ENCODE measurements at places on chromosomes 2 and 18.
A peak's percentile ranks its signal among the peaks of the same experiment; 100 is the strongest.

DNA sequence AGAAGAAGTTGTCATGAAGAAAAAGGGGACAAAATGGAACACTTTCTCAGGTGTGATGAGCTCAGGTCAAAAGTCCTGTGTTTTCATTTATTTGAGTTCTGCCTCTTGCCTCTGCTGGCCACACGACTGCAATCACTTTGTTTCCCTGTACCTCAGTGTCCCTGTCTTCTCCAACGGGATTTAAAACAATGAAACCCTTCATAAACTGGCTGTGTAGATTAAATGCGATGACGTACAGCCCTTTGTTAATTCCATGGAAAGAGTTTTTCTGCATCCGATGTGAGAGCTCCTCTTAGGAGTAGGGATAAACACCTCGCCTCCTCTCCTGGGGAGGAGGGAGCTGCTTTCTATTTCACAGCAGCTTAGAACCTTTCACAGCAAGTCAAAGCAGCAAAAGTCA is 51.5 kb upstream of the CNGA3 start:
- DNase-seq = no peak

DNA sequence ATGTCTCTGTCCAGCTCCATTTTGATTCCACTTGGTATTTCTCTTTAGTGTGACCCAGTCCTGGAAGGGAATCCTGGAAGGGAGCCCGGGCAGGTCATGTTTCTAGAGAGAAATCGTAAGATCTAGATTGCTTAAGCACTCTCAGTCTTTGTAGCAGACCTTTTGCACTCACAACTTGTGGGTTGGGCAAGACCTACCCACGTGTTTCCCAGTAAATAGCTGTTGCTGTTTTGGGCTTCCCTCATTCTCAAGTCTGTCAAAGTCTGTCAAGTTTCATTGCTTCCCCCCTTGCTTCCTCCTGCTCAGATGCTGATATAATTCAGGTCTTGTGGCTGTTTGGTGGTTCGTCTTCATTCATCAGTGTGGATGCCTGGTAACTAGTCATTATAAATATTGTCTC is 17.4 kb upstream of the NEMP2 start:
- DNase-seq = no peak

DNA sequence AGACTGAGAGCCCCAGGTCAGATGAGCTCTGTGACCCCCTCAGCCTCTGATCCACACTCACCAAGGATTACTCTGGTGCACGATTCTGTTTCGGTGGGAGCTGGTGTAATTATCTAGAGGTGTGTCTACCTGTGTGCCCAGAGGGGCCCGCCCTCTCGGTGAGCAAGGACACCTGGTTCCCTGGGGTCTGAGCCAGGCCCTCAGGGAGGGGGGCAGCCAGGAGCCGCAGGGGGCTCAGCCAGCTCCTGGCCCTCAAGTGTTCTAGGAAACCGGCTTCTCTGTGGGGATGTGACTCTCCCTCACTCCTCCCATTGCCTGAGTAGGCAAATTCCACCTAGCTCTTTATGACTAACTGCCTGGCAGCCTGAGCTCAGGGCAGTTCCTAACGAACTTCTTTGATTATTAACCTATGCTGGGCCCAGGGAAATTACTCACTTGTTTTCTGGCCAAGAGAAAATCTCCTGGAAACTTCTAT is 17.4 kb downstream of the AGAP1 start:
- no peak for DNase-seq

- no peak for DNase-seq
Measured at GRCh38 chr2:102773149-102773705, 11.4 kb downstream of the TMEM182 start.

DNA sequence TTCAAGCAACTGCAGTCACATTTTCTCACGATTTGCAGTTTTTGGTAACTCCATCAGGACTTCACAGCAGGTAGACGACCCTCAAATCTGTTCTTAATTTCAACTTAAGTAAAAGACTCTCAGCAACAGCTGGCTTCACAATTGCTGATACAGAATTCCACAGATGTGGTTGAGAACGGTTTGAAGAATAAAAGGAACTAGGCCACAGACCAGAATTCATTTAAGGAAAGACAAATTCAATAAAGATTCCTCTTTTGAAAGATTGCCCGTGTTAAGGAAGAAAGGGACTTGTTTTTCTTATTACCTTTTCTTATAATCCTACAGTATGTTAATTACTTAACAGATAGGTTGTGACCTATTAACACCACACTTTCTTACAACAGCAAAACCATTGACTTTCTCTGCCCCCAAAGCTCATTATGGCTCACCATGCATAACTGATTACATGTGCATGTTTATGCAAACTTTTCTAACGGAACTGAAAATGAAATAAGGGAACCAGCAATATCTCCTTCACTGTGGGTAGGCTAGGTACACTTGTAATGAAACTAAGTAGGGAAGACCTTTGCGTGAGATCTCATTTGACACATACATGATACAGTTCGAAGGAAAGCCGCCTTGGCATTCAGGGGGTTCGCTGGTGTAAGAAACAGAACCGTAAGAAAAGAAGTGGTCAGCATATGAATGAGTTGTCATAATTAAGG is 4.7 kb upstream of the ZNF516 start:
- DNase-seq = no peak

DNA sequence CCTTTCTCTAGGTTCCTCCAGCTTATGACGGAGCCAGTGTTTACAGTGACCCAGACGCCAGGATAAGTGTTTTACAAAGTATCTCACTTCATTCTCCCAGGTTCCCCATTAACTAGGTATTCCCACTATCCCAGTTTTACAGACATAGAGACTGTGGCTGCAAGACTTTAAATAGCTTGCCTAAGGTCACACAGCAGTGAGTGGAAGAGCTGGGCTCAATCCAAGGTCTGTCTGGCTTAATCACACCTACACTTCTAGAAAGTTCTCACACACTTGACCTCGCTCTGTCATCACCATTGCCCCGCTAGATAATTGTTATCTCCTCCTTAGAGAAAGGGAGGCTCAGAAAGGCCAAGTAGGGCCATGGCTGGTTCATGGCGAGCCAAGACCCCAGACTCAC is 110.2 kb downstream of the ANTXR1 start:
- DNase-seq = no peak

- DNase-seq = peak; percentile 61
Measured at GRCh38 chr18:44742718-44743311, 62.1 kb downstream of the SETBP1 start.

GRCh38 chr2:138365581-138365980 is 136.0 kb upstream of the SPOPL start:
- no peak for DNase-seq

- no peak for DNase-seq
Measured at GRCh38 chr2:71150082-71150816, 19.8 kb downstream of the MPHOSPH10 start.

GRCh38 chr2:24491542-24492420 is 727 bp downstream of the NCOA1 start:
- no peak for DNase-seq

DNA sequence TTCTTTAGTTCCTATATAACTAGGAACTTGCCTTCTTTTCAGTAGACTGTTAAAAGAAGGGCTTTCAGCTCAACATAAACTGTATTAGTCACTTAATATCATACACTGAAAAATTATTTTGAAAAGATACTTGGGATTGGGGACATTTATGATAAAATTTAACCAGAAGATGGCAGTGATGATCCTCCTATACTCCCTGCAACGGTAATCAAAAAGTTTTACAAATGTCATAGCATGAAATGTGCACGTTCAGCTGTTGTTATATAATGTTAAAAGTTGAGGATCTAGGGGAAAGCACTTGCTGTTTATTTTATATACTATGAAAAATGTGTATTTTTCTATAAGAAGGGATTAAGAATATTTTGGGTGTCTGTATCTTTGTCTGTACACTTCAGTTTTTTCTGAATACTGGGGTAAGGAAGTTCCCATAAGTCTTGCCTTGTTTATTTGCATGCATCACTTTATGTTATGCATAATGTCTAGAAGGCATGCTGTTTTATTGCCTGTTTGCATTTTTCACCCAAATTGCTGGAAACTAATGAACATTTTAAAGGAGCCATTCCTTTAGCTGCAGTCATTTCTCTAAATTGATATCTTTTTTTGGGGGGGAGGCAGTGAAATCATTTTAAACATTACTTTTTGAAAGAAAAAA is 19.0 kb downstream of the DYNC1I2 start:
- no peak for DNase-seq

GRCh38 chr2:61662990-61663389 is 124.8 kb upstream of the XPO1 start:
- DNase-seq = no peak

DNA sequence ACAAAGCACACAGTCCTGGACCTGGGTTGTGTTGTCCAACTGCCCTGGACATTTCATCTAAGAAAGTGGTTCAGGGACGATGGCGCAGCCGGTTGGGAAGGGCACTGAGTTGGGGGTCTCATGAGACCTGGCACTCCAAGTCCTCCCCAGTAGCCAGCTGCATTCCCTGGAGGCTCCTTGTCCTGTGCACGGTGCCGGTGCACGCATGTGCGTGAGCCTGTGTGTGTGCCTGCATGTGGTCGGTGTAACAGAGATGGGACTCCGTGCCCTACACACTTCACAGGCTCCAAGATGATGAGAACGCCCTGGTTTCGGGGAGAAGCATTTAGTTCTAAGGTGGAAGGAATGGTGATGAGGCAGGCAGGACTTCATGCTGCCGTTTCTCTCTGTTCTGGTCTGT is 124.9 kb upstream of the PXDN start:
- no peak for DNase-seq

DNA sequence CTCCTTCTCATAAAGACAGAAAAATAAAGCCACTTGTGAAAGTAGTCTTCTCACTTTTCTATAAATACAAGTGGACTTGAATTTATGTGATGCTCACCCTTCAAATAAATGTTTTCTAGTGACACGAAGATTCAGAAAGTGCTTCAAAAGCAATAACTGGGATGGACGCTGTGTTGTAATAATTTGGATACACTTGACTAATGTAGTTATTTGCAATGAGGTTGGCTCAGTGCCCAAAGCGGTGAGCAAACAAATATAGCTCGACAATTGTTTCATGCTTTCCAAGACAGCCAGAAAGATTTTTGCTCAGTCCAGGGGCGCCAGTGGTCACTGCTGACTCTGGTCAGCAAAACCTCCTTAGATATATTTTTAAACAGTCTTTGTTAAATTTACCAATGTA is 278.6 kb upstream of the KLHL14 start:
- DNase-seq = no peak

DNA sequence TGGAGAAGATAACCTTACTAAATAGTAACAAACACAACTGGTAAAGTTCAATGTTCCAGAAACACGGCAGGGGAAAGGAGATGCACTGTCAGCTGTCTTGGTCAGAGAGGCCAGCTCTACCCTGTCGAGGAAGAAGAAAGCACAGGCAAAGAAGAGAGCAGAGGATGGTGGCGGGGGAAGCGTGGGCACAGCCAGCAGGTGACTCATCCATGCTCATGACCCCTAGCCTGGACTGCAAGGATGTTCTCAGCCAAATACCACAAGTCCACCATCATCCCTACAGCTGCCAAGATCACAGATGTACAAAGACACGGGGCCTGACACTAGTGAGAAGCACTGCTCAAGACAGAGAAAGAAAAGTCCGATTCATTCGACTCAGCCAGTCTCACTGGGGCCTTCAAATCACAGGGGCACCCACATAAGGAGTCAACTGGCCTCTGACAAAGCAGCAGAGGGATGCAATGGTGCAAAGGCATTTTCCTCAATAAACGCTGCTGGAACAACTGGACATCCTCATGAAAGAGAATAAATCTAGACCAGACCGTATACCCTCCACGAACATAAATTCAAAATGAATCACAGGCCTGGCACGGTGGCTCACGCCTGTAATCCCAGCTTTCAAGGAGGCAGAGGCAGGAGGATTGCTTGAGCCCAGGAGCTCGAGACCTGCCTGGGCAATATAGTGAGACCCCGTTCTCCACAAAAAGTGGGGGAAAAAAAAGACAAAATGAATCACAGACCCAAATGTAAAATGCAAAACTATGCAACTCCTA is 5.6 kb downstream of the DTYMK start:
- peak; percentile 73 for DNase-seq

DNA sequence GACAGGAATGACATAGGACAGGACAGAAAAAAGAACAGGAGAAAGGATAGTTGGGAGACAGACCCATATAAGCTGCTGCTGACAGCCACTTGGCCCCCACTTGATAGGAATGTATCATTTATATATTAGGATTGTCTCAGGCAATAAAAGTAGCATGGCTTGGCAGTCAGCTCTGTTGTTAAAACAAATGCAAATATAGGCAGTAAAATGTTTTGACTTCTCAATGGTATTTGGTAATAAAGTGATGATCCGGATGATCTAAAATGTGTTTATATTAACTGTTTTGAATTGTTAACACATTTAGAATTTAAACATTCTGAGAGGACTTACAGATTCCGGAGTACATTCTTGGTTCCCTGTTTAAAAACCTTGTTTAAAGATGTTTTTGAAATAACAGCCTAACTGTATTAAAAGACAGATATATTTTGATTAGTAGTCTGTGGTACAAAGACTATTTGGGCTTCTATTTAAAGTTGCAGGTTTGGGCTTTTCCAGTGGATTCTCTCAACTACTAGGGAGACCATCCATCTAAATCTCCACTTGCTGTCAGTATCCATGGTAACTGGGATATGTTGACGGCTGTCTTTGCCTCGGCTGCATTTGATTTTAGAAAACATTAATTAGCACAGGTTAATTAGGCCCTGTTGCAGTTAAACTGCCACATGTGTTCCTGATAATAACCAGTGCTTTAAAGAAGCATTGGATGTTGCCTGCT is 147.6 kb downstream of the ESCO1 start:
- no peak for DNase-seq

DNA sequence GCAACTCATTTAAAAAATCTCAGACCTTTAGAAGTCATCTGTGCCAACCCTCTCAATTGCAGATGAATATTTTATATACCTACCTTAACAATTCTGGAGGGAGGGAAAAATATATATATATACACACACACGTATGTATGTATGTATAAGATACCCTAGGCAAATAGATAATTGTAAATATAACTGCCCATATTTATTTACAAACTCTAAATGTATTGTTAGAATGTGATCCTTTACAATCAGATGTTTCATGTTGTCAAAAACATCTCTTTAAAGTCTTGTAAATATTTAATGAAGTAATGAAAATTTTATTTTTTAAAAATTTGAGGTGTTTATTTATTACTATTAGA is 11.6 kb downstream of the ANKRD12 start:
- no peak for DNase-seq

DNA sequence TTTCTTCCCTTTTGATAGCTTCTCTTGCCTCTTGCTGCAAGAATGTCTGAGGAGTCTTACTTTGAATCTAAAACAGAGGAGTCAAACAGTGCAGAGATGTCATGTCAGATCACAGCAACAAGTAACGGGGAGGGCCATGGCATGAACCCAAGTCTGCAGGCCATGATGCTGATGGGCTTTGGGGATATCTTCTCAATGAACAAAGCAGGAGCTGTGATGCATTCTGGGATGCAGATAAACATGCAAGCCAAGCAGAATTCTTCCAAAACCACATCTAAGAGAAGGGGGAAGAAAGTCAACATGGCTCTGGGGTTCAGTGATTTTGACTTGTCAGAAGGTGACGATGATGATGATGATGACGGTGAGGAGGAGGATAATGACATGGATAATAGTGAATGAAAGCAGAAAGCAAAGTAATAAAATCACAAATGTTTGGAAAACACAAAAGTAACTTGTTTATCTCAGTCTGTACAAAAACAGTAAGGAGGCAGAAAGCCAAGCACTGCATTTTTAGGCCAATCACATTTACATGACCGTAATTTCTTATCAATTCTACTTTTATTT is 133.5 kb upstream of the CDCA7 start:
- DNase-seq = no peak

GRCh38 chr2:225319872-225320271 is 79.6 kb upstream of the NYAP2 start:
- no peak for DNase-seq

GRCh38 chr2:108139521-108139920 is 100.2 kb upstream of the SULT1C3 start:
- DNase-seq = no peak

GRCh38 chr2:205763708-205764211 is 81.5 kb downstream of the NRP2 start:
- no peak for DNase-seq

Data from brain pericyte (primary cell).